Stimulated activated CD4-positive, alpha-beta T cell treated with anti-CD3 and anti-CD28 coated beads, Interleukin-1b, Interleukin-23, amount 100 ng/mL, for 1 hour (primary cell): ENCODE measurements at places on chromosomes 11 and 22.
A peak's percentile ranks its signal among the peaks of the same experiment; 100 is the strongest.

- no peak for DNase-seq
Observed at GRCh38 chr11:41099654-41100053, 359.8 kb downstream of the LRRC4C start.

DNA sequence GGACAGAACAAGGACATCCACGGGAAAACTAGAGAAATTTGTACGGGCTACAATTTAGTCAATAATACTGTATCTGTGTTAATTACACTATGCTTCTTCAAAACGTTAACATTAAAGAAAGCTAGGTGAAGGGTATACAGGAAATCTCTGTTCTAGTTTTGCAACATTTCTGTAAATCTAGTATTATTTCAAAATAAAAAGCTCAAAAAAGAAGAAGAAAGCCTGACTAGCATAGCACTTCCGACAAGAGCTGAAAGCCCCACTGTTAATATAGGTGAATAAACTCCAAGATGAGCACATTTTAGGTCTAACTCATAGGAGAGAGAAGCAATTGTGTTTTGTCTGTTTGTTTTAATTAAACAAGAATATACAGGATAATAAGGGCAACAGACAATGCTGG is 299.7 kb downstream of the TTC28 start:
- DNase-seq: no peak

DNA sequence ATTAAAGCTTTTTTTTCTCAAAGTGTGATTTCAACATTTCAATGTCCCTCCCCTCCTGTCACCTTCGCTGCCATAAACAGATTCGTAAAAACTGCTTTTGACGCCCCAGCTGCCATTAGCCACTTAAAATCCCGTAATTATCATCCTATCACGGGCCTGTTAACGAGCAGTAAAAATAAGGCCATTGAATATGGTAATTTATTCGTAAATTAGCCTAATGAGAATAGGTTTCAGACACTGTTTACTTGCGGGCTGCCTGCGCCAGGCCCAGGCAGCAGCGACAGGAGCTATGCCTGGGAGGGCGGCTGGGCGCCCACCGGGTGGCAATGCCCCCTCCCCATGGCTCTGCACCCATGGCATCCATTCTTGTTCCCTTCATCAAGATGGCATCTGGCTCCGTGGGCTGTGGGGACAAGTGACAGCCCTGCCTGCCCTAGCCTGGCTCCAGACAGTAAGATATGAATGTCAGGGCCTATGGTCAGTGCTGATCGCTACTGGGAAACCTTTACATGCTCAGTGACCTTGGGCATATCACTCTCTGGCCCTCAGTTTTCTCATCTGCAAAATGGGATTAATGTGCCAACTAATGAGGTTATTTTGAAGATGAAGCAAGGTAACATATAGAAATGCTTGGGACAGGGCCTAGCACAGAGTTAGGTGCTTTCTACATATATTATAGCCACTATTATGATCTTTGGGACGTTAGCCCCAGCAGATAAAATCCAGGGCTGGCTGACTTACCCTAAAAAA is 500.8 kb downstream of the MN1 start:
- no peak for DNase-seq

DNA sequence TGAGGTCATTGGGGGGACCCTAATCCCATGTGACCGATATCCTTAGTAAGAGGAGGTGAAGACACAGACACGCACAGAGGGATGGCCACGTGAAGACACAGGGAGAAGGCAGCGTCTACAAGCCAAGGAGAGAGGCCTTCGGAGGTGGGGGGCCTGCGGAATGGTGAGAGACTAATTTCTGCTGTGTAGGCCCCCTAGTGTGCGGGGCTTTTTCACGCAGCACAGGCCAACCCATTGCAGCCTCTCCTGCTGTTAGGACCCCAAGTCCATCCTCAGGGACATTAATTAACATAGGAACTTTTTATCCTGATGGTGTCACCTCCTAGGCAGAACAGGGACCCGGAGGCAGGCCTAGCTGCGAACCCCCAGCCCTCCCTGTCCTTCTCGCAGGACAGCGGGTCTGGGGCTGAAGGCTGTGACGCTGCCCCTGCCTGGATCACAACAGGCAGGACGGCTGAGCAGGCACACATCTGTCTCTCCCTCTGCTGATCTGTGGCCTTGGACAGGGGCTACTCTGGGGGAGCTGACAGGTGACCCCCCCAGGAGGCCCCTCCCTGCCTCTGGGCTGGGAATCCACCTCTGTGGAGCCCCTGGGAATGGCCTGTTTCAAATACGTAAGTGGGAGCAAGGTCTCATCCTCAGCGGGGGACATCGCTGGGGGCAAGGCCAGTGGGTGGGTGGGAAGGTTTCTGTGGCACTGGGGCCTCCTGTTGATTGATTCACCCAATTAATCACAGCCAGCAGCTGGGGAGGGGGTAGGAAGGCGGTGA is 7.9 kb downstream of the ASCL2 start:
- no peak for DNase-seq

GRCh38 chr11:102319544-102319943 is 2.3 kb downstream of the BIRC3 start:
- DNase-seq: no peak

DNA sequence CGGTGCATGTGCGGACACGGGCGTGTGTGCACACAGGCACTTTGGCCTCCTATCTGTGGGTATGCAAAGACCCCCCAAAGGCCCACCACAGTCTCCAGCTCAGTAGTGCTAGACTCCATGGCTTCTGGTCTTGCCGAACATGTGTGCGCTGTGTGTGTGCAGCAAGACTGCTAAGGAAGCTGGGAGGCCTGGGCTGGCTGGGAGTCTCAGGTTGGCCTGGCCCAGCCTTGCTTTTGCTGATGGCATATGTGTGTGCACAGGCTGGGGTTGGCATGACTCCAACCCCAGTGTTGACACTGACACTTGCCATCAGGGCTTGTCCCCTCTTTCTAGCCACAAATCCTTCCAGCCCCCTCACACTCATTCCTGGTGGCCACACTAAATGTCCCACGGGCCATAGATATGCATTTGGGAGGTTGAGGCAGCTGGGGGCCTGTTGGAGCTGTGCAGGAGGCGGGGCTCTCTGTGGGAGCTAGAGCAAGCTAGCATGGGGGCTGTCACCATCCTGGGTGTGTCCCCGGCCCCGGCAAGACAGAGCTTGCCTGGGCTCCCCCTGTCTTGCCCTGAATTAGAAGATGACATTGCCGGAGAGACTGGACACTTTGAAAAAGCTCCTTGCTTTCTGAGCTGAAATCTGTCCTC is 60.9 kb upstream of the NECTIN1 start:
- no peak for DNase-seq

GRCh38 chr11:118205606-118206378 is 19.0 kb downstream of the JAML start:
- DNase-seq: no peak

DNA sequence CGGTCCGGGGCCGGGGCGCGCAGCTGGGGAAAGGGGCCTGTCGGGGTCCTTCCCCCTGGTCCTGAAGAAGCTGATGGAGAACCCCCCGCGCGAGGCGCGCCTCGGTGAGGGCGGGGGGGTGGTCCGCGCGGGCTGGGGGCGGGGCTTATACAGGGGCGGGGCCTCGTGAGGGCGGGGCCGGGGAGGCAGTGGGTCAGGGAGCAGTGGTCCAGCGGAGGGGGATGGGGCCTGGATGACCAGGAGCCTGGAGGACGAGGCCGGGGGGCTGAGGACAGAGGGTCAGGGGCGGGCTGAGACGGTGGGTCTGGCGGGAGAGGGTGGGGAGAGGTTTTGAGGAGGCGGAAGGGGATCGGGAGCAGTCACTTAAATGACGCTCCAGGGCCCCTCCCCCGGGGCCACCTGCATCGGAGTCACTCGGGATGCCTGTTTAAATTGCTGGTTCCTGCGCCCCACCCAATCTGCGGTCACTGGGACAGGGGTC is 396 bp downstream of the TEF start:
- DNase-seq: peak; percentile 38

DNA sequence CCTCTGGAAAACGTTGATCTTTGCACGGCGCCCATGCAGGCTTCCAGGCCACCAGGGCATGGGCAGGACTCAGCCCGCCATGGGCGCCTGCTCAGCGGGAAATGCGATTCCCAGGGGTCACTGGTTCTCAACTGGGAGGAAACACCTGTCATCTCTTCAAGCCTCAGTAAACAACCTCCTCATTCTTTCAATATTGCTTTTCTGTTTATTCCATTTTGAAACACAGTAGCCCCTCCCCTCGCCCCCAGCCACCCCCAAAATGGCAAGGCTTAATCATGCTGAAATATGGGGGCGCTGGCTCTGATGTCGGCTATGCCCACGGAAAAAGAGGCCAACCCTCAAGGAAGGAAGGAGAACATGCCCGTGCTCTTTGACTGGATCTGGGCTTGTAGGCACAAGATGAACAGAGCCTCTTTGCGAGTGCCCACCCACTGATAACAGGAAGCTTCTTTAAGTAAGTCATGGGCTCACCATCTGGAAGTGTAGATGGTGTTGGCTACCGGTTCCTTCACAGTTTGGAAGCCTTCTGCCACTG is 594 bp upstream of the POU2AF1 start:
- no peak for DNase-seq

DNA sequence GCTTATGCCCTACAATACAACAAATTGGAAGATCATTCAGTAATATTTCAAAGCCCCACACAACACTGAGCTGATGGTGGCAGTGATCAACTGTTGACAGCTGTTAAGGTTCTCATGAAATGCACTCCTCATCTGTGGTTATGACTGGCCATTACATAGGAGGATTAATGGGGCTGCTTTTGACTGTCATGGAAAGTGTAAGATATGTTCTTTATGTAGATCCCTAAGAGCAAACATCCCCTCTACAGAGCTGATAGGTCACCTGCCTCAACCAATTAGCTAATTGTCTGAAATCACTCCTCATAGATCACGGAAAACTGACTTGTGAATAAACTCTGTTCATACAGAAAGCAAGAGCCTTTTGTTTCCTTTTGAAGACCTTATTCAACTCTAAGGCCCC is 78.1 kb downstream of the GAB2 start:
- DNase-seq: no peak

DNA sequence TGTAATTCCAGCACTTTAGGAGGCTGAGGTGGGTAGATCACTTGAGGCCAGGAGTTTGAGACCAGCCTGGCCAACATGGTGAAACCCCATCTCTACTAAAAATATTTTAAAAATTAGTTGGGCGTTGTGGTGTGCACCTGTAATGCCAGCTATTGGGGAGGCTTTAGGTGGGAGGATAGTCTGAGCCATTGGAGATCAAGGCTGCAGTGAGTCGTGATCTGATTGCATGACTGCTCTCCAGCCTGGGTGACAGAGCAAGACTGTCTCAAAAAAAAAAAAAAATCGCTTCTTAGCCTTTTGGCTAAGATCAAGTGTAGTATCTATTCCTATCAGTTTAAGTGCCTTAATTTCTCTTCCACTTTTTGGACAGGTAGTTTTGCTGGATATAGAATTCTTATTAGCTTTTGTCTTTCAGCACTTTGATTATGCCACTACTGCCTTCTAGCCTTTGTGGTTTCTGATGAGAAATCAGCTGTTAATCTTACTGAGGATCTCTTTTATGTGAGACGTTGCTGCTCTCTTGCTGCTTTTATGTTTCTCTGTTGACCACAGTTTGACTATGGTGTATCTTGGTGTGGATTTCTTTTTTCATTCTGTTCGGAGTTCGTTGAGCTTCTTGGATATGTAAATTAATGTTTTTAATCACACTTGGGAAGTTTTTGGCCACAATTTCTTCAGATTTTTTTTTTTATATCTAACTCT is 24.7 kb downstream of the CHEK1 start:
- DNase-seq: no peak

DNA sequence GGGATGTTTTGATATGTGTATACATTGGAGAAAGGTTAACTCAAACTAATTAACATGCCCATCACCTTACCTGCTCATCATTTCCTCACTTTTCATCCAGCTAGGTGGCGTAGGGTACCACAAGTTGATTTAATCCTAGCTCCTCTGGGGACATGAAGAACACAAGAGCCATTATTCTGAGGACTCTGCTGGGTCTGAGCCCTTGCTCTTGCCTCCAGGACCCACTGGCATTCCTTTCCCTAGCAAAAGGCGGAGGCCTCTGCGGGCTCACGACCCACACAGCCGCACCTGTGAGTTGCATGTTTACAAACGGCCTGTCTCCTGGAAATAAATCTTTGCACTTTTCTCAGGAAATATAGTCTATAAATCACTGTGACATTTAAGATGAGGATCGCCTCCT is 871.9 kb downstream of the TBC1D22A start:
- no peak for DNase-seq

GRCh38 chr11:109849051-109849450 is 244.1 kb upstream of the ZC3H12C start:
- no peak for DNase-seq

DNA sequence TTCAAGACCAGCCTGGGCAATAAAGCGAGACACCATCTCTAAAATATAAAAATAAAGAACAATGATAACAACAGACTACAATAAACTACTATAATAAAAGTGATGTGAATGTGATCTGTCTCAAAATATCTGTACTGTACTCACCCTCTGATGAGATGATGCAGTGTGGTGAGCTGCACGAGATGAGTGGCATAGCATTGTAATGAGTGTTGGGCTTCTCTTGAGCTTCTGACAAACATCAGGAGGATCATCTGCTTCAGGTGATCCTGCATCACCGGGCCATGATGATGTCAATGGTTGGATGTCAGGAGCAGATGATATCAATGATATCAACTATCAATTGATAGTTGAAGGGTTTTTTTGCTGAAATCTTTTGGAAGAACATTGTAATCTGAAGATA is 52.4 kb upstream of the INCENP start:
- no peak for DNase-seq

- DNase-seq: no peak
Observed at GRCh38 chr11:45852712-45853101, 5.4 kb downstream of the CRY2 start.

- DNase-seq: no peak
Observed at GRCh38 chr11:123690485-123690884, 36.1 kb upstream of the SCN3B start.

GRCh38 chr11:10592331-10592730 is 23.9 kb upstream of the LYVE1 start:
- no peak for DNase-seq

- DNase-seq: peak; percentile 46
Observed at GRCh38 chr11:46238078-46238966, 39.1 kb upstream of the CREB3L1 start.

GRCh38 chr22:30275625-30276024 is 9.0 kb upstream of the OSM start:
- DNase-seq: no peak

DNA sequence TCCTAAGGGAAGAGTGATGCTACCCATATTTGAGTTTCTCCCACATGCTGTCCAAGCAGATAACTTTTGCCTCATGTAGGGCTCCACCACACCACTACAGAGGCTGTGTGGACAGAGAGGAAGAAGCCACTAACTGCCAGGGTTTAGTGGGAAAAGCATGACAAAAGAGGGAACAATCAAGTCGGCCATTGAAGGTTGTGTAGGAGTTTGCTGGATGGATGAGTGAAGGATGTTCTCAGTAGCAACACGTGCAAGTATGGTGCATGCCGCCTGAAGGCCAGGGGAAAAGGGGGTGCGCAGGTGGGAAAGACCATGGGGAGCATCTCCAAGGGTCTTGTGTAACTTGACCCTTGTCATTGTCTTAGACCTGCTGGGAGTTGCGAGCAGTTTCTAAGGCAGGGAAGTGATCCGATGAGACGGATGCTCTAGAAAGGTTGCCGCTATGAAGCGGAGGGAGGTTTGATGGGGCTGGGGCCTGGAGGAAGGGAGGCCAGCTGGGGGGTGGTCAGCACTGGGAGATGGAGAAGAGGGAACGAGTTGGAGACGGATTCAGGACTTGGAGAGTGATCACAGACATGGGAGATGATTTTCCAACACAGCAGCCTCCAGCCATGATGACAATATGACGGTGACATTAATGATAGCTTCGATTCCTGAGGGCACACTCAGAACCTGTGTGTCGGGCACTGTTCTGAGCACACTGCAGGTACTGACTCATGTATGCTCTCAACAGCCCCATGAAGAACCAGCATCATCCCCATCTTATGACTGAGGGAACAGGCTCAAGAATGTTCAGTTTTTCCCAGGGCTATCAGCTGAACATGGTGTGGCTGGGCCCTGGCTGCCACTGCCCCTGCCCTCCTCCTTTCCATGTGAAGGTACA is 53.7 kb downstream of the CD6 start:
- no peak for DNase-seq
